ENCODE measurements at places on chromosomes 11 and 22.

DNA sequence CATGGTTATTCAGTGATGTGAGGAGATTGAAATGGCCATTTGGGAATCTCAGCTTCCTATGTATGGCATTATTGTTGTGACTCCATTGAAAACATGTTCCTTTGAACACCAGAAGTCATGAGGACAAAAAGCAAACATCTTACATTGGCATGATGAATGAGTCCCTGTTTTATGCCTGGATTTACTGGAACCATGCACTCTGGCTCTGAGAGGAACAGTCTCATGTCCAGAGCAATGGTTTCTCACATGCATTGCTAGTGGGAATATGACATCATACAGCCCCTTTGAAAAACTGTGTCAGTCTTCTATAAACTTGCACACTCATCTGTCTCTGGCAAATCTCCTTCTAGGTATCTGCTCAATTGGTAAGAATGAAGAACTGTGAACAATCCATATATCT lies 3.4 kb upstream of the KDM4F start:
- DNase-seq = no peak

DNA sequence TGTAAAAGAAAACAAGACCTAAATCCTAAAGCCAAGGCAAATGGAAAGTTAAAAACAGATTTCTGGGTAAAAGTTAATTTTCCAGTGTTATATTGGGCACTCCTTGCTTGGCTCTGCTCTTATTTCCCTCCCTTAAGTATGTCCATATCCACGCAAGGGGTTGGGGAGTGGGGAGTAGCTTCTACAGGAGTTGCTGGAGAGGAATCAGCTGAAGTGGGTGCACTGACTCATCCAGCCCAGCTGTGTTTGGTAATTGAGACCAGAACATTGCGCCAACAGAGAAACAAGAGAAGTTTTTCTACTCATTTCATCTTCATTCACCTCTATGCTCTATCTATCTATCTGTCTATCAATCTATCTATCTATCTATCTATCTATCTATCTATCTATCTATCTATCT lies 298.4 kb upstream of the PDGFD start:
- DNase-seq = no peak

GRCh38 chr22:20852503-20852902 lies 6.1 kb downstream of the PI4KA start:
- DNase-seq = no peak

DNA sequence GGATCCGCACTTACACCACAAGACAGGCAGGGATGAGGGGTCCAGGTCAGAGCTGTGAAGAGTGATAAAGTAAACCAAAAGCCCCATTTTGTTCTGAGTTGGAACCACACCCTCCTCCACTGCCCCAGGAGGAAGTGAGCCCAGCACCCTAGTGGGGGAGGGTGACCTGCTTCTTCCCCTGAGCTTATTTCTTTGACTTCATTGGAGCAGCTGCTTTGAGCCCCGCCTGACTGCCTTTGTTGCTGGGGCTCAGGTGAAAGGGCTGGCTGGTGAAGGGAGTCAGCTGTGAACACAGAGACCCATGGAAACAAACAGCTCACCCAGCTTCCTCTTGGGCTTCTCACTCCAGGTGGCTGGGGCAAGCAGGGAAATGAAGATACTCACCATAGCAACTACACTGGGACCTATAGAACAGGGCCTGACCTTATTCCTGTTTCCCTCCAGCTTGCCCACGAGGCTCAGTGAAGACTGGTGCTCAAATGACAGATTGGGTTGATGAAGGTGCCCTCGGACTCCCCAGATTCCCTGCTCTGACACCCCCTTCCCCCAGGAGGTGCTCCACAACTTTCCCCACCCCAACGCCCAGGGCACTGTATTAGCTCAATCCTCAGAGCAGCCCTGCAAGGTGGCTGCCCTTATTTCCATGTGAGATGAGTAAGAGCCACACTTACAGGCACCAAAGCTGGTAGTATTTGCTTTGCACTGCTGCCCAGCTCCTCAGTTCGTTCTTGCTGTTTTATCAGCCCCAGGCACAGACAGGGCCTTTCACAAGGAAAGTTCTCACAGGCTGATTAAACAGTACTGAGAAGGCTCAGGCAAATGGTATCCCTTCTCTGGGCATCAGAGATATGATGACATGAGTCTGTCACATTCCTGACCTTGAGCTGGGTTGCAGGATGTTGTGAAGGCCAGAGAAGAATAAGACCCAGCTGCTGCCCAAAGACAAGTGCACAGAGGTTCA lies 2.4 kb downstream of the UCP2 start:
- DNase-seq = peak; percentile 40

DNA sequence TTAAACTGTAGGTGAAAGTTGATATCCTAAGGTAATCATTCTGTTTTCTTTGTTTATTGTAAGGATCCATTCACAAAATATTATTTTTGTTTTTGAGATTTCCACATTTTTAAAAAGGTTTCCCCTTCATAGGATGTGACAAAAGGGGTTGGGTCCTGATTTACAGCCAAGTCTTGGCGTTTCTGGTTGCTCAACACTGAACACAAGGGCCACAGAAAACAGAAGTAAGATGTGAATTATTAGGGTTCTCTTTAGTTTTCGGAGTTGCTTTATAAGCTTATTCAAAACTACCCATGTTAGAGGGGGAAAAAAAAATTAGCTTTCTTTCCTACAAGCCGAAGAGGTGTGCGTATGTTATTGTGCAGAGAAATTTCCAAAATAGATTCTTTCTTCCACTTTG lies 30.0 kb upstream of the FLI1 start:
- no peak for DNase-seq

- DNase-seq = no peak
Observed at GRCh38 chr11:35631891-35632290, 13.6 kb downstream of the FJX1 start.

- DNase-seq = no peak
Observed at GRCh38 chr11:16610213-16610737, 128.2 kb upstream of the C11orf58 start.

DNA sequence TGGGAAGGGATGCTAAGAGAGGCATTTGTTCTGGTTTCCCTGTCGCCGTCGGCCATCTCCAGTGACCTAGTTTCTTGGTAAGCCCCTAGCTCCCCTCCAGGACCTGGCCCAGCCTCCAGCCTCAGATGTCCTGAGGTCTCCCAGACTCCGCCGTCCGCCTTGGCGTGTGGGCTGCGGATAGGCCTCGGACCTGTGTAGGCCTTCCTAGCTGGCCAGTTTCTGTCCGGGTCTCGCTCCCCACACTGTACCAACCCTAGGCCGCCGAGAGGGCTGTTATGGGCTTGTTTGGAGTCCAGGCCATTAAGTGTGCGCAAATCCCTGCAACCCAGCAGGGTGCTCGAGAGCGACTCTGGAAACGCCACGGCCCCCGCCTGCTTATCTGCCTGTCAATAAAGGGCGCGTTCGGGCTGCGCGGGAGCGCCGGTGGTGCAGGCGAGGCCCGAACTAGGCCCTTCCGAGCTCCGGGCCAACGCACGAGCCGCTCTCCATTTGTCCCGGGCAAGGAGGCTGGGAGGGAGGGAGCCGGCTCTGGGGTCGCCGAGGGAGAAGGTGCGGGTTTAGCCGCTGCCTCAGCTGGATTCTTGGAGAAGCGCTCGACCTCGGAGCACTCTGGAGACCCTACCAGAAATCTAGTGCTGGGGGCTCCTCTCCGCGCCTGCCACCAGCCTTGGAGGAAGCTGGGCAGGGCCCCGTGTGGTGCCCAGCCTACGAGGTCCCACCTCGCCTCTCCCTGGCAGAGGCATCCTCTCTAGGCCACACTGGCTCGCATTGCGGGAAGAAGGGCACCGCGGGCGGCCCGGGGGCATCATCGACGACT lies 8.7 kb upstream of the PAX6 start:
- no peak for DNase-seq

- no peak for DNase-seq
Observed at GRCh38 chr22:32808038-32808445, 6.5 kb downstream of the TIMP3 start.

DNA sequence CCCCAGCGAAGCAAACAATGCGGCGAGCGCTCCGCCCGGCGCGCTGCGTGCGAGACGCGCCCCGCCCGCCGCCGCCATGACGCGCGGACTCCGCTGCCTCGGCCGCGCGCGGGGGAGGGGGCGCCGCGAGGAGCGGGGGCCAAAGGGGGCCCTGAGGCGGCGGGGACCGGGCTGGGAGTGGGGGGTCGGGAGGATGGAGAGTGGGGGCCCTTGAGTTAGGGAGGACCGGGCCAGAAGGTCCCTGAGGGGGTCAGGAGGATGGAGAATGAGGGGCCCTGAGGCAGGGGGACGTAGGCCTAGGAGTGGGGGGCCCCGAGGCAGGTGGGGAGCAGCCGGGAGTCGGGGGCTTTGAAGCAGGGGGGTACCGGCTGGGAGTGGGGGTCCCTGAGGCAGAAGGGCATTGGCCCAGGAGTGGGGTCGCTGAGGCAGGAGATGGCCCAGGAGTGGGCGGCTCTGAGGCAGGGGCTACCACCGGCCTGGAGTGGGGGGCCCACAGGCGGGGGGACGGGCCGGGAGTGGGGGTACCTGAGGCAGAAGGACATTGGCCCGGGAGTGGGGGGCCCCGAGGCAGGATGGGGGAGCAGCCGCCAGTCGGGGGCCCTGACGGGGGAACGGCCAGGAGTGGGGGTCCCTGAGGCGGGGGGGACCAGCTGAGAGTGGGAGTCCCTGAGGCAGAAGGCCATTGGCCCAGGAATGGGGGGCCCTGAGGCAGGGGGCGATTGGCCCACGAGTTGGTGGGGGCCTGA lies at the start of gene BRD1:
BRD1 (minus strand) TSS at position 21 of the 746 bp plus-strand sequence. CDS start 3,556 bp downstream, outside the sequence.
- peak; percentile 35 for DNase-seq

- DNase-seq = no peak
Observed at GRCh38 chr22:25668437-25668836, 73.6 kb upstream of the MYO18B start.

- DNase-seq = no peak
Observed at GRCh38 chr11:126969865-126970479, 30.6 kb downstream of the KIRREL3 start.

GRCh38 chr11:1444823-1445422 lies 41.7 kb downstream of the MOB2 start:
- DNase-seq = no peak

DNA sequence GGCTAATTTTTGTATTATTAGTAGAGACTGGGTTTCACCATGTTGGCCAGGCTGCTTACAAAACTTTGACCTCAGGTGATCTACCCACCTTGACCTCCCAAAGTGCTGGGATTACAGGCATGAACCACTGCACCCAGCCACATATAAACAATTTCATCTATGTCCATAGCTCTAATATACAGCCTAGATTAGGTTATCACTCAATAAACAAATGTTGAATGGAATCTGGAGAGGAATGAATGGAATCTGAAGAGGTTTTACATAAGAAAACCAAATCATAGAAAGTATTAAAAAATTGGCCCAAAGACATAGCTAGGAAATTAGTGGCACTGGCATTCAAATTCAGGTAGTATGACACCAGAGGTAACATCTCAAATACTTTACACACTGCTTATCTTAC lies 1401.4 kb upstream of the TENM4 start:
- no peak for DNase-seq

- no peak for DNase-seq
Observed at GRCh38 chr22:39024519-39025308, 3.8 kb downstream of the APOBEC3D start.

- DNase-seq = no peak
Observed at GRCh38 chr11:128658502-128658901, 35.4 kb upstream of the FLI1 start.

GRCh38 chr11:95144313-95145235 lies 54.9 kb downstream of the ENDOD1 start:
- no peak for DNase-seq

DNA sequence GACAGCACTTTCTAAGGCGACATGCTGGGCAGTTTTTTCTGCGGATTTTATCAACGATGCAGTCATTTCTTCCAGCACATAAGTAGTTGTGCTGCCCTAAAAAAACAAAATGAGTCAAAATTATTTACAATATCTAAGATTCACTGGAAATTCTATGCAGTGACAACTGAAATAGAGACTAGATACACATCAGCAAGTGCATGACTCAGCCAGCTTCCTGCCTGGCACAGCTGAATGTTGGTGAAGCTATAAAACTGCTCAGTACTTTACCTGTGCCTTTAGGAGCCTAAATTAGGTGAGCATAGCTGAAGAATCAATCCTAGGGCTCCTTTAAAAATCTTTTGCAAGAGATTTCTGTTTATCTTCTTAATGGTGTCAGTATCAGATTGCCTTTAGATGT lies 37.8 kb downstream of the PGR start:
- no peak for DNase-seq

DNA sequence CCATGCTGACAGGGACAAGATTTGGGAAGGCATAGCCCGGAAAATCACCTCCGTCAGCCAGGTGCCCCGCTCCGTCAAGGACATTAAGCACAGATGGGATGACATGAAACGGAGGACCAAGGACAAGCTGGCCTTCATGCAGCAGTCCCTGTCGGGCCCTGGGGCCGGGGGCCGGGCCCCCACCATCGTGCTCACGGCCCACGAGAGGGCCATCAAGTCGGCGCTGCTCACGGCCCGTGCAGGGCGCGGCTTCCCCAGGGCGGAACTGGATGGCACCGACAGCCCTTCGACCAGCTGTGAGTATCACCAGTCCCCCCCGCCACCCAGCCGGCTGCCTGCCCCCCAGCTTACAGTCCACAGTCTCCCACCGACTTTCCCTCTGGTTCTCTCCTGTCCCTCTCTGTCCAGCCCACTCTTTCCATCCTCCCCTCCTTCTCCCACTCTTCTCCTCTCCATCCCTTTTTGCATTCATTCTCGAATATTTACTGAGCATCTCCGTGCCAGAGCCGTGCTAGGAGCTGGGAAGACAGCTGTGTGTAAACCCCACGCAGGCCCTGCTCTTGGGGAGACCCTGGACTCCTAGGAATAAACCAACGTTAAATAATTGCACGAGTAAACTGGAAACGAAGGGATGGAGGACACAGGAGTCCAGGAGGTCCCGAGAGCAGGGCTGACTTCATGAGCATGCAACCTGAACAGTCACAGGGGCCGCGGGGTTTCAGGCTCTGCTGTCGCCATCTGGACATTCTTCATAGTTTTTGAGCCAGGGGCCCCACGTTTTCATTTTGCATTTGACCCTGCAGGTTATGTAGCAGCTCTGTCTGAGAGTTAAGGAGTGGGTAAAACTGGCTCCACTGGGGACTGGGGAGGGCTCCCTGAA lies 62.8 kb downstream of the PRDM11 start:
- no peak for DNase-seq

DNA sequence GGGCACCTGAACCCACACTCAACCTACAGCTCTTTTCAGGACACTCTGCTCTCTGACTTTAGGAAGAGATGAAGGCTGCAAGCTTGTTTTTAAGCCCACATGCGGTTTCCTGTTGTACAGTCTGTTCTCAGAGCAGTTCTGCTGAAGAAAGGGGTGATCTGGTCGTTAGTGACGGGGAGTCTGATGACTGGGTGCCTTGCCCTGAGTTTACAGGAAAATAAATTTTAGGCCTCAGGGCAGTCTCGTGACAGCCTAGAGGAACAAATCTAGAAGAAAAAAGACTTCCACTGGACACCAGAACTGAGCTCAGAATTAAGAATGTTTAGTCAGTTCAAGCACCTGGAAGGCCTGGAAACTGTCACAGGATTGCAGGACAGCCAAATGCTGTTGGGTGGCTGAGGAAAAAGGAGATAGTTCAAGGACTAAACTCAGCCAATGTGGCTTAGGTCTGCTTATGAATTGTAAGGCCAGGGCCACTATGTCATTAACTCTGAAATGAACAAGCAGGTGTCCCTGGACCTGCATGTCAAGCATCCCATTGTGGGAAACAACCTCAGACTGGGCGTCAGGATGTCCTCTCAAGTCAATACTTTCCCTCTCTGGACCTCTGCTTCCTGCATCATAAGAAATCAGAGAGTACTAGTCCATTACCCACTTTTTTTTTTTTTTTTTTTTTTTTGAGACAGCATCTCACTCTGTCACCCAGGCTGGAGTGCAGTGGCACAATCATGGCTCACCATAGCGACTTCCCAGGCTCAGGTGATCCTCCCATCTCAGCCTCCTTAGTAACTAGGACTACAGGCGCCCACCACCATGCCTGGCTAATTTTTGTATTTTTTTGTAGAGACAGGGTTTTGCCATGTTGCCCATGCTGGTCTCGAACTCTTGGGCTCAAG lies 5.7 kb downstream of the PIK3IP1 start:
- no peak for DNase-seq
